ENCODE measurements at places on chromosomes 5 and 9. TPM values are rescaled to one million over a fixed set of nuclear protein-coding genes. Genes with fewer than 3 reads are reported as not detected.
A peak's percentile ranks its signal among the peaks of the same experiment; 100 is the strongest.

DNA sequence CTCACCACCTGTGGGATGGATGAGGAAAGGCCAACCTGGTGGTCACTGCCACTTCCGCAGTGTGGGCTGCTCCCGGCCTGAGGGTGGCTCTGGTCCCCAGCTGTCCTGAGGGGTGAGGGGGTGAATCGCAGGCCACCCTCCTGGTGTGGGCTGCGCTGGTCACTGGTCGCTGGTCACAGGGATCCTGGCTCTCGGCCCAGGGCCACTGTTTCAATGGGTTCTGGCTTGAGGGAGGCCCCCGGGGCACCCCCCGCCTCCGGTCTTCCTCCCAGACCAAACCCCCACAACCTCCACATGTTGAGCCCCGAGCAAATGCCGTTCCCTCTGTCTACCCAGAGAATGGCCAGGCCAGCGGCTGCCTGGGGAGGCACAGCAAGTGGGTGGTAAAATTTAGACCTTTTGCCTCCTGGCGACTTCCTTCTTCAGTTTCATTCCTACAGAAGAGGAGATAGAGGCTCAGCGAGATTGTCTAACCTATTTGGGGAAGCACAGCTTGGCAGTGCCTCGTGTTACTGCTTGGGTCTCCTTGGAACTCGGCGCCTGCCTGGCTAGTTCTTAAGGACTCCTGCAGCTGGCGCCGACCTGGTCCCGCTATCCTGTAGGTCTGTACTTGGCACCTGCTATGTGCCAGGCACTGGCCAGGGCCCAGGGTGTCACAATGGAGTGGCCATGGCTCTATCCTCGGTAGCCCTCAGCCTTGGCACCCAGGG, 48.2 kb downstream of the RXRA start:
- no peak overlapping the region for H3K27ac ChIP-seq
- H3K4me1 ChIP-seq, result no peaks in the 10 kb centered on the region
- H3K4me3 ChIP-seq, result no peak overlapping the region
- H3K36me3 ChIP-seq, result no peaks in the 10 kb centered on the region
- DNase-seq, result no peak

GRCh38 chr5:39648085-39648847, 223.5 kb upstream of the DAB2 start:
- H3K4me1 ChIP-seq, result peaks cover 2% of the 10 kb centered on the region
- no peak overlapping the region for H3K4me3 ChIP-seq
- DNase-seq, result no peak
- no peak overlapping the region for H3K27ac ChIP-seq
- H3K27me3 ChIP-seq, result peaks cover 10% of the 10 kb centered on the region

- peaks cover 49% of the 10 kb centered on the region for H3K27me3 ChIP-seq
- H3K4me3 ChIP-seq, result peak overlapping the region; percentile 42
- DNase-seq, result no peak
- peaks cover 12% of the 10 kb centered on the region for H3K4me1 ChIP-seq
- no peak overlapping the region for H3K27ac ChIP-seq
- no peaks in the 10 kb centered on the region for H3K36me3 ChIP-seq
These were observed 195.8 kb upstream of the TBCA start for GRCh38 chr5:77971776-77972468.

DNA sequence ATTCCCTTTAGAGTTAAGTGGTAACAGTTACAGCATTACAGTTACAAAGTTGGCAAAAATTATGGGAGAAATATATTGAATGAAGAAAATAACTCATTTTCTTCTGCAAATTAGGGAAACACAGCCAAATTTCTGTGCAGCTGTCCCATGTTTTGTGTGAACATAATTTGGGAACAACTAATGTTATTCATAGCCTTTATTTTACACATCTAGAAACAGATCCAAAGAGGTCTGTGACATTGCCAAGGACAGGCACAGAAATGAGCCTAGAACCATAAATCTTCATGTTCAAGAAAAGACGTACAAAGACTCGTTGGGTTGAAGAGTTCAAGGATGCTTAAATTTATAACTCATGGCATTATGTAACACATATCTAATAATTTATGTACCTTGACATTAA, 114.1 kb upstream of the TXNDC8 start:
- H3K4me3 ChIP-seq, result no peak overlapping the region
- peaks cover 3% of the 10 kb centered on the region for H3K27me3 ChIP-seq
- no peaks in the 10 kb centered on the region for H3K36me3 ChIP-seq
- DNase-seq, result no peak
- H3K27ac ChIP-seq, result no peak overlapping the region

DNA sequence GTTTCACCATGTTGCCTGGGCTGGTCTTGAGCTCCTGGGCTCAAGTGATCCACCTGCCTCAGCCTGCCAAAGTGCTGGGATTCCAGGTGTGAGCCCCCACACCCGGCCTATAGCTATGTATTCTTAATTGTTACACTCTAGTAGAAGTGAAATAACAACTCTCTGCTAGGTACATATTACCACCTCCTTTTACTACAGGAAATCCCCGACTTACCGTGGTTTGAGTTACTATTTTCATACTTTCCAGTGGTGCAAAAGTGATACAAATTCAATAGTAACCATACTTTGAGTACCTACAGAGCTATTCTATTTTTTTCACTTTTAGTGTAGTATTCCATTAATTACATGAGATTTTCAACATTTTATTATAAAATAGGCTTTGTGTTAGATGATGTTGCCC, 719 bp downstream of the ARL14EPL start:
- H3K27me3 ChIP-seq, result peaks cover 10% of the 10 kb centered on the region
- no peak for DNase-seq
- no peaks in the 10 kb centered on the region for H3K4me1 ChIP-seq
- no peak overlapping the region for H3K27ac ChIP-seq
- H3K36me3 ChIP-seq, result no peaks in the 10 kb centered on the region

Gene TAF11L8
- not detected for total RNA-seq

Gene VDAC1
- 482 TPM for total RNA-seq

Gene IFNA5
- total RNA-seq, result not detected
